ENCODE measurements at places on chromosomes 1 and 21.

- no peak for DNase-seq
These were observed 3.8 kb downstream of the PTAFR start for GRCh38 chr1:28172713-28173150.

GRCh38 chr1:225595452-225595851, 57.5 kb downstream of the ENAH start:
- no peak for DNase-seq

DNA sequence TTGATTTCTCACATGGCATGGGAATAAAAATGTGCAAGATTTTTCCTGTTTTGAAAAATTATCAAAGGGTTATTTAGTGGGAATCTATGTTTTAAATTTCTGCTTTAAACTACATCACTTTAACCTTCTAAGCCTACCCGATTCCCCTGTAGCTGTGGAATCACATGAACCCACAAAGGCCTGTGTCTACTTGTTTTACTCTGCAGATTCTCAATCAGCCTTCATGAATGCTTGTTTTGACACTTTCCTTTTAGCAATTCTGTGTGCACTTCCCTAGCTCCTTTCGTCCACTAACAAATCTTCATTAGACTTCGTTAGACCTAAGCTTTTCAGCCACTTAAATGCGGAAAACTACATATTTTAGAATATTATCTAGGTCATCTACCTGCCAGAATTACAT, 56.0 kb upstream of the C1orf21 start:
- no peak for DNase-seq

DNA sequence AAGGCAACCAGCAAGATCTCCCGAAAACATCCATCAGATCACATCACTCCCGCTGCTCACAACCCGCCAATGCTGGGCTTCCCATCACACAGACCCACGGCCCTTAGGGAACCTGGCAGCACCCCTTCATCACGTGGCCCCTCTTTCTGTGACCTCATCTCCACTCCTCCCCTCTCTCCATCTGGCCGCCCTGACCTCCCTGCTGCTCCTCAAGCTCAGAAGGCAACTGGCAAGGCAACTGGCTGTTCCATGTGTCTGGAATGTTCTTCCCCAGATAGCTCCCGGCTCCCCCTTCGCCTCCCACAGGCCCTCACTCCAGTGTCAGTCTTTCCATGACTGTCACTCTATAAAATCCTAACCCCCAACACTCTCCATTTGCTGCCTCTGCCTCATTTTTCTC, 113.0 kb upstream of the ERG start:
- DNase-seq, result no peak

DNA sequence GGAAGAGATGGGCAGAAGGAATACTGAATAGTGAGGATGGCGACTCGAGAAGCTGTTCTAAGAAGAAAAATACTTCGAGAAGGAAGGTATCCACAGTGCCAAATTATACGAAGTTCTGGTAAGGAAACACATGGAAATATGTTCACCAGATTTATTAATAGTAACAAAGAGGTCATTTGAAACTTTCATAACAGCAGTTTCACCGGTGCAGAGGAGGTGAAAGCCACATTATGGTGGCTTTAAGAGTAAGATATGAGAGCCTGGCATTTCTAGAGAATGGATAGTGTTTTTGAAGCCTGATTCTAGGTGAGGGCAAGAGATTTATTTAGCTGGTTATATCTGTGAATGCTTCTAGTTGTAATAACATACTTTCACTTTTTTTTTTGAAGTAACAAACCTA, 56.2 kb downstream of the DPYD start:
- DNase-seq, result no peak

GRCh38 chr1:157147906-157148700, 9.9 kb upstream of the ETV3 start:
- DNase-seq, result no peak

GRCh38 chr21:43574741-43575472, 84.4 kb downstream of the HSF2BP start:
- no peak for DNase-seq

- no peak for DNase-seq
These were observed 46.8 kb downstream of the COL18A1 start for GRCh38 chr21:45451771-45452182.

GRCh38 chr1:204483791-204484190, 10.8 kb downstream of the PIK3C2B start:
- DNase-seq, result no peak

DNA sequence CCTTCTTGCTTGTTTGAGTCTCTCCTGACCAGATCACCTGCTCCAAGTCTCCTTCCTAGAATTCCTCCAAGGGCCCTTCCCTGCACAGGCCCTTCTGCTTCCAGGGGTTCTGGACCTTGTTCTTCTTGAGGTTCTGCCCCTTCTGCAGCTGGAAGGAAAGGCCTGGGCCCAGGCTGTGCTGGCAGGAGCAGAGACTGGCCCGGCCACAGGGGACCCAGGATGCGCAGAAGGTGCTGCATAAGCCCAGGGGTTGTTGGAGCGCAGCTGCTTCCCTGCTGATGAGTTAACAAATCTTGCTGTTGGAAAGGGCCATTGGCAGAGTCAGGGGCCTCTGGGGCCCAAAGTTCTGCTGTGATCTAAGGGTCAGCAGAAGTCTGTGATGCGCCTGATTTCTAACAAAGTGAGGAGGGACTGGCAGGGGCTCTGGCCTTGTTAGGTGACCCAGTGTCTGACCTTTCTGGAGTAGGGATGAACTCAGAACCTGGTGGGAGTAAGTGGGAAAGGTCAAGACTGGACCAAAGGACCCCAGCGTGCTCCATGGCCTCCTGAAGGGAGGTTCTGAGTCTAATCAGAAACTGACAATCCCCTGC, 509.8 kb downstream of the PTPRU start:
- no peak for DNase-seq

DNA sequence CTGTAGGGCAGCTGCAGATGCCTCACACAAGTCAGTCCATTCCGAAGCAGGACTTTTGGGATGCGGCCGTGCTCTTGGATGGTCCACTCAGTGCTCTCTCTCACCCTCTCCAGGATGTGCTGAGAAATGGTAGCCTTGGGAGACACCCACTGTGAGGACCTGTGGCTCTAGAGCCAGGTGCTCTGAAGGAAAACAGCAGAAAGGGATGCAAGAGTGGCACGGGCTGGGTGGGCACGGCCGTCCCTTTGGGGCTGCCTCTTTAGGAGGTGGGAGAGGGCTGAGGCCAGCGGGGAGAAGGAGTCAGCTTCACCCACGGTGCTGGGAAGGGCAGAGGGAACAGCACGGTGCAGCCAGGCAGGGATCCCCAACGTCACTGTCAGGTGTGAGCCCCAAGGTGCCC, 106.1 kb downstream of the RIPK4 start:
- no peak for DNase-seq

DNA sequence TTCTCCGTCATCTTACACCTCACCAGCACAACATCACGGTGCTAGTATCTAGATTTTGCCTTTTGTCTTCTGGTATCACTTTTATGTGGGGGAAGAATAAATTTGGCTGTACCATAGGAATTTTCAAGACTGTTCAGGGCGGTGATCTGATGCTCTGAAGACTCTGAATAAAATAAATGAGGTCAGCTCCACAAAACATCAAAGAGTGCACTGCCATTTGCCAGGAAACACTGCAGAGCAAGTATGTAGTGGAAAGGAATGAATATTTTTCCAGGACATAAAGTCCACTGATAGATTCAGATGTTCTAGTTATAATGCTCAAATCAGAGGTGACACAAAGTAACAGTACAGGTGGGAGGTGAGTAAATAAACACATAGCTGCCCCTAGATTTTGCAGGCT, 56.3 kb downstream of the ZP4 start:
- no peak for DNase-seq

DNA sequence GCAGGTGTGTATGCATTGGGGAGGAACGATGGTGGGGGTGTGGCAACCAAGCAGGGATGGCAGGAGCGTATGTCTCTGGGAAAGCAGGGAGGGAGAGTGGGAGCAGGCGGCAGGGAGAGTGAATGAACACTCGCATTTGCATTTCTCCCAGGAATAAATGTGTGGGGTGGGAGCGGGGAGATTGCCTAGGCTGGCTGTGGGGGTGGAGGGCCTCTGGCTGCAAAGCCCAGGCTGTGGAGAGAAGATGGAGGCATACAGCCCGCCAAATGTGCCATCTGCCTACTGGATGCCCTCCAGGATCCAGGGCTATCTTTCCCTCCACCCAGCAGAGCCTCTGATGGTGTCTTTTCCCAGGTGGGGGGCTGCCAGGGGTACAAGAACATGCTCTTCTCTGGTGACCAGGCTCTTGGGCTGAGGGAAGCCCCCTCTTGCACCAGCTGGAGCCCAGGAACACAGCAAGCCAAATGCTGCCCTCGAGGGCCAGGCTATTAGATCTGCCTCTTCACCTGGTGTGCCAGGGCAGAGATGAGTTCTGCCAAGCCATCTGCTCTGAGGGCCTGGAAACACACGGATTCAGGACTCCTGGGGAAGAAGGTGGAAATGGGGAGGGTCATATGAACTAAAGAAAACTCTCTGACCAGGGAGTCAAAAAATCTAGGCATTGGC, 1.7 kb upstream of the OPTC start:
- DNase-seq, result no peak

DNA sequence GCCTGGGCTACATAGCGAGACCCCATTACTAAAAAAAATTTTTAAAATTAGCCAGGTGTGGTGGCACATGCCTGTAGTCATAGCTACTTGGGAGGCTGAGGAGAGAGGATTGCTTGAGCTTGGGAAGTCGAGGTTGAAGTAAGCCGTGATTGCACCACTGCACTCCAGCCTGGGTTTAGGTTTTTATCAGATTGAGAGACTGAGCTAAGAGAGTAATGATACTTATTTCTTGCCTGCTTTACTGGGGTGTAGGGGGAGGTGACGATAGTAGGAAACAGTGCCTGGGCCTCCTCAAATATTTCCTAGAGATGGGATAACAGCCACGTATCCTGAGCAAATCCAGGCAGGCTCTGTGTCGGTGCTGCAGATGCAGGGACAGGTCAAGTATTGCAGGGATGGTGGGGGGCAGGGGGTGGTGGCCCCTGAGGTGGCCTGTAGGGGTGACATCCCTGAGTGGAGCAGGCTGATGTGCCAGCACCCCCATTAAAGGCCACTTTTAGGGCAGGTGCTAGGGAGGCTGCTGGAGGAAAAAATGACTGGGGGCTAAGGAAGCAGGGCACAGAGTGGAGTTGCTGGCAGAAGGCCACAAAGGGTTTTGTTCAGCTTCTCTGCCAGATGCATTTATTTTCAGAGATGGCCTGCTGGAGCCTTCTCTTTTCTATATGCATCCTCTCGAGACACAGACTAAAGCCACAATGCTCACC, 130.5 kb downstream of the RHOU start:
- no peak for DNase-seq

DNA sequence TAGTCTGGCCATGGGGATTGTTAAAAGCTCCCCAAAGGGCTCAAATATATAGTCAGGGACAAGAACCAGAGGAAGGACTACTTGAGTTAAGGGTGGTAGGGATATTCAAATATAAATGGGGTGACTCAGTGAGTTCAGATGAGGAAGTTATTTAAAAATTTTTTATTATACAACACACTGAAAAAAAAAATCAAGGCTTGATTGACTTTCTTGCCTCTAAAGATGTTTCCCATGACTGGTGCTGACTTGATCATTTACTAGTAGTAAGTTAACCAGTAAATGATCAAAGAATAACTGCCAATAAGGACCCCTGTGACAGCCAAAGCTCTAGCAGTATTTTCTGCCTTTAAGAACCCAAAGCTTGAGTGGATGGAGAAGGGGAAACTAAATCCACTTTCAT, 357.6 kb upstream of the NR5A2 start:
- DNase-seq, result no peak

- DNase-seq, result no peak
These were observed 11.3 kb downstream of the COA7 start for GRCh38 chr1:52686830-52687229.

DNA sequence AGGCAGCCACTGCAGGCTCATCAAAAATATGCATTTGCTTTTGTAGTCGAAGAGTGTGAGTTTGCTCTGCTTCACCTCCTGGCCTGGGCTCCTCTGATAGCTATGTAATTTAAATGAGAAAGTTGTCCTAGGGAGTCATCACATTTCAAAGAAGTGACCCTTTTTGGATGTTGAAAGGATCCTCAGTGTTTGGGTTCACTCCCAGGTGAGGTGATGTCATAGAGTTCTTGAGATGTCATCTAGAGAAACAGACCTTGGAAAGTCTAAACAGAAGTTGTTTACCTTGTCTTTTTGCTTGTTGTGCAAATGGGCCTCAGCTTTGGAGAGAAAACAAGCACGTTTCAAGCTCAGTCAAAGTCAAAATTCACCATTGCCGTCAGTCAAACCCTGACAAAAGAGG, 92.0 kb upstream of the BARHL2 start:
- peak; percentile 84 for DNase-seq

DNA sequence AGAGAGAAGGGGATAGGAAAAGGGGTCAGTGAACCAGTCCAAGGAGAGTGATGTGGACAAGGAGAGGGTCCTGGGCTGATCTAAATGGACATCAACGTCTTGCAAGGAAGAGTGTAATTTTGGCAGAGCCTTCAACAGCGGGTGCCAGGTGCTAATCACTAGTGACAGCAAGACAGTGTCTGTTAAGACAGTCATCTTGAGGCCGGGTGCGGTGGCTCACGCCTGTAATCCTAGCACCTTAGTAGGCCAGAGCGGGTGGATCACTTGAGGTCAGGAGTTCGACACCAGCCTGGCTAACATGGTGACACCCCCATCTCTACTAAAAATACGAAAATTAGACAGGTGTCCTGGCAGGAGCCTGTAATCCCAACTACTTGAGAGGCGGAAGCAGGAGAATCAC, 12.2 kb upstream of the PADI6 start:
- DNase-seq, result no peak

DNA sequence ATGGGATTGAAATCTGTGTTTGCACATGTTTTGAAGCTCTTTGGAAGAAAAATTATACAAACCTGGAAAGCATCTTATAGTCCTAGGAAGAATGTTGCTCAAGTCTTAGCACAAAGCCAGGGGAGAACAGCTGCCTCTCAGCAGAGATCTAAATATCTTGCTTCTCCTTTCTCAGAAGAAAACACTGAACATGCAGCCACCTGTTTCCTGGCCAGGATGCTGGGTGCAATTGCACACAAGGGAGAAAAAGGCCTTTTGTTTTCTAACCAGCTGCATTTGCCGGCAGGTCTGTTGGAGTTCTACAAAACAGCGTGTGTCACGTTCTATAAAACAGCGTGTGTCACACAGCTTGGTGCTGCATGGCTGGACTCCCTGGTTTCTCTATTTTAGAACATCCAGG, 259.6 kb upstream of the PLD5 start:
- no peak for DNase-seq

GRCh38 chr21:34583926-34584563, 30.9 kb downstream of the RCAN1 start:
- no peak for DNase-seq

- no peak for DNase-seq
These were observed 42.3 kb downstream of the UBE4B start for GRCh38 chr1:10074852-10075730.

- peak; percentile 36 for DNase-seq
These were observed 225.9 kb downstream of the DYRK1A start for GRCh38 chr21:37592496-37592895.
